ENCODE measurements at places on chromosomes 7 and 10.

GRCh38 chr7:95725205-95725604 lies 47.1 kb upstream of the DYNC1I1 start:
- ATAC-seq, result no peak

DNA sequence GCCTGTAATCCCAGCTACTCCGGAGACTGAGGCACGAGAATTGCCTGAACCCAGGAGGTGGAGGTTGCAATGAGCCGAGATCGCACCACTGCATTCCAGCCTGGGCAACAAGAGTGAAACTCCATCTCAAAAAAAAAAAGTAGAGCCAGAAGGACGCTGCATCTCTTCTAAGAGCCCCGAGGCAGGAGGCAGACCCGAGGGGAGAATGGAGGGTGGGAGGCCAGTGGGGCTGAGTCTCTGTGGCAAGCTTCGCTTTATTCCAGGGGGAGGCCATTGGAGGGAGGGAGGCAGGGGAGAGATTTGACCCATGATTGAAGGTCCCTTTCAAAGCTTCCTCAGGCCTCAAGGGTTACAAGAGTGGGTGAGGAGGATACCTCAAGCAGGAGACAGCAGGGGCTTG lies 18.7 kb downstream of the TTYH3 start:
- no peak for ATAC-seq

GRCh38 chr10:76432016-76433012 lies 1000.9 kb downstream of the LRMDA start:
- ATAC-seq, result peak; percentile 72

DNA sequence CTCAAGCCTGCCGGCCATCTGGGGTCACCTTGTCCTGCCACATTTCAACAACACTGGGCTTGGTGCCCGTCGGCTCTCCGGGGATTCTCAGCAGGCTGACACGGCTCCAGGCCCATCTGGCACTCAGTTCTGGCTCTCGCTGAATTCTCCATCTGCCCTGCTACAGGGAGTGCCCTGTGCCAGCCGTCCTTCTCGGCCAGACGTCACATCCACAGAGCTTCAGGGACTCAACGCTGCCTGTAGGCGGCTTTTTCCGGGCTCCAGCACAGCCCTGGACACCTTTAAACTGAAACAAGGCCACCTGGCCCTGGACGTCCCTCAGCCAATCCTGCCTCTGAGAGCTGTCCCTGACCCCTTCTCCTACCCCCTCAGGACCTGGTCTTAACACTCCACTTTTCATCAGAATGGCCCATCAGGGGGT lies 43.0 kb downstream of the TMEM130 start:
- peak; percentile 78 for ATAC-seq

DNA sequence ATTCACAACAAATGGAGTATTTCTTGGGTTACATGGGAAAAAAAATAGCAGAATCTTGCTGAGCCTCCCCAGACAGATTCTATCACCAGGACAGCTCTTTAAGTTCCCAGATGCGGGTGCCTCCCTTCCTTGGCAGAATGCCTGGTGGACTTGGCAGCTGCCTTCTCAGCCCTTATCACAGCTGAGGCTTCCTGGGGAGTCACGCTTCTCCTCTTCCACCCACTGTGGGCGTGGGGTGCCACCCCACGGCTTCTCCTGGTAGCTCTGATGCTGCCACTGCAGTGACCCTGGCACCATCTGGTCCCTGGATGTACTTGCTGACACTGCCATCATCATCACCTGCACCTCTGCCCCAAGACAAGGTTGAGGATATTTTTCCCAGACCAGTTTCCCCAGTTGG lies 16.2 kb upstream of the NME8 start:
- ATAC-seq, result no peak

DNA sequence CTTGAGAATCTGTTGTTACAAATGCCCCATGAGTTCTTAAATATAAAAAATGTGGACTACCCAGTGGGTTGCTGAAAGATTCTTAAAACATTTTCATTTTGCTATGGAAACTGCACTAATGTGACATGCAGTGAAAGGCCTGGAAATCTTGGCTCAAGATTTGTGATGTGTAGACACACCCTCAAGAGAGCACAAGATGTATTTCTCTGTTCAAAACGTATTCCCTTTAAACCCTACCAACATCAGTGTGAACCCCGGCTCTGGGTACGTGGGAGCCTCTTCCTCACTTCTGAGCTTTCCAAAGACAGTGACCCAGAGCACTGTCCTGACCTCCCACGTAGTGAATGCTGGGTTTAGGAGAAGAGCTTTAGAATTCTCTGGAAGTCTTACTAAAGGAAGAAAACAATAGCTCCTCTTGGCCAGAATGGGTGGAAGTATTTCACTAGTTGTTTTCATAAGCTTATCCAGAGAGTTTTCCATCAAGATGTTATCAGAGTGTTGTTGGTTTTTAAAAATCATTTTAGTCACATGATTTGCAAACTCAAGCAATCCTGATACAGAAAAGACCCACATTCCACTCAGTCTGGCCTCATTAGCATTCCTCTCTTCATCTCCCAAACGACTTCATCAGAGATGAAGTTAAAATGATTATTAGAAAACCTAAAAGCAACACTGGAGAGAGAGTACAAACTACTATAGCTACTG lies 81.5 kb upstream of the AFAP1L2 start:
- ATAC-seq, result peak; percentile 38

DNA sequence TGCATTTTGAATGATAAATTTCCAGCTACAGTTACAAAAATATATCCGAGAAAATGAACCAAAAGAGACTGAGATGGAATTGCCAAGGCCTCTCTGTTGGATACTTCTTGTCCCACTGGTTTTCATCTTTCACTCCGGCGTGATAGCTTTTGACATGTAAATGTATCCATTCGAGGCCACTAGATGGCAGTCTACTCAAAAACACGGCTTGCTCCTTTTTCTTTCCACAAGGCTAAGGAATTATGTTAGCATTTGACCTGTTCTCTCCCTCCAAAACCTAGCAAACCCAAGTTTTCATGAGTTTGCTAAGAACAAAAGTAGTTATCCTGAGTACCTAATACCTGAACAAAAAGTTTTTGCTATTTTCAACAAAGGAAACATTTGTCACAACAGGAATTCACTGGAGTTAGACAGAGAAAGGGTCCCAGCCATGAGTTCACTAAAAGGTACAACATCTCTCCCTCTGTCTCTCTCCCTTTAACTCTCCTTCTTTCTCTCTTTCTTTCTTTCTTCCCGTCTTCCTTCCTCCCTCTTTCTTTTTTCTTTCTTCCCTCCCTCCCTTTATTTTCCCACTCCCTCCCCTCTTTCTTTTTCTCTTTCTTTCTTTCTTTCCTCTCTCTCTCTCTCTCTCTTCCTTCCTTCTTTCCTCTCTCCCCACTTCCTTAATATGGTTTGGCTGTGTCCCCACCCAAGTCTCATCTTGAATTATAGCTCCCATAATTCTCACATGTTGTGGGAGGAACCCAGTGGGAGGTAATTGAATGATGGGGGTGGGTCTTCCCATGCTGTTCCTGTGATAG lies 207.9 kb upstream of the MYO3A start:
- peak; percentile 90 for ATAC-seq

DNA sequence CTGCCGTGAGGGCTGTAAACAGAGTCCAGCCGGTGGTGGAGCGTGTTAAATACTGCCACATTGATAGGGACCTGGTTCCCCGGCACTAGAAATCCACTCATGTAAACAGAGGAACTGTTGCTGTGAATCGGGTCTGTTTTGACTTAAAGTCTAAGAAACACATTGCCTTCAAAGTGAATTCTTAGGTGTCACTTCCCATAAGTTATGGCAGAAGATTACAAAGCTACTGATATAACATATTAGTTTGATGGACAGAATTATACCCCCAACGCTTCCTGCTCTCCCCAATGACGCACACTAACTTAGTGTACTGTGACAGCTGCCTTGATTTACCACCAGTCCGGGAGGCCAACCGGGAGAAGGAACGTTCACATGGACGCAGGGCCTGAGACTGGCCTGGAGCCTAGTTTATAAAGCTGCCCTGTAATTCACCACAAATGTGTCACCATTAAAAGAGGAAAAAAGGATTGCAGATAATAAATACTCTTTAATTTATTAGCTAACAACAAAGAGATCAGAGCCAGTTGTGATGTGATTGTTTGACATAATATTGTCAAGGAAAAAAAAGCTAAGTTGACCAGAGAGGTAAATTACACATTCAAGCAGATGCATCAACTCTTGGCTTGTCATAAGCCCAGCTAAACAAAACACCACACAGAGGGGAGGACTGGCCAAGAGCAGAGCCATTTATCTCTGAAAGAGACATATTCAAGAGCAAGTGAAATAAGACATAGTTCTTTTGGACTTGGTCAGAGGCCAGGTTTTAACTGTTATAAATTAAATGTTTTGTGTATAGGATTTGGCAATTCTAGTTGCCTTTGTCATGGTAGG lies 820.6 kb downstream of the LRMDA start:
- ATAC-seq, result peak; percentile 85

DNA sequence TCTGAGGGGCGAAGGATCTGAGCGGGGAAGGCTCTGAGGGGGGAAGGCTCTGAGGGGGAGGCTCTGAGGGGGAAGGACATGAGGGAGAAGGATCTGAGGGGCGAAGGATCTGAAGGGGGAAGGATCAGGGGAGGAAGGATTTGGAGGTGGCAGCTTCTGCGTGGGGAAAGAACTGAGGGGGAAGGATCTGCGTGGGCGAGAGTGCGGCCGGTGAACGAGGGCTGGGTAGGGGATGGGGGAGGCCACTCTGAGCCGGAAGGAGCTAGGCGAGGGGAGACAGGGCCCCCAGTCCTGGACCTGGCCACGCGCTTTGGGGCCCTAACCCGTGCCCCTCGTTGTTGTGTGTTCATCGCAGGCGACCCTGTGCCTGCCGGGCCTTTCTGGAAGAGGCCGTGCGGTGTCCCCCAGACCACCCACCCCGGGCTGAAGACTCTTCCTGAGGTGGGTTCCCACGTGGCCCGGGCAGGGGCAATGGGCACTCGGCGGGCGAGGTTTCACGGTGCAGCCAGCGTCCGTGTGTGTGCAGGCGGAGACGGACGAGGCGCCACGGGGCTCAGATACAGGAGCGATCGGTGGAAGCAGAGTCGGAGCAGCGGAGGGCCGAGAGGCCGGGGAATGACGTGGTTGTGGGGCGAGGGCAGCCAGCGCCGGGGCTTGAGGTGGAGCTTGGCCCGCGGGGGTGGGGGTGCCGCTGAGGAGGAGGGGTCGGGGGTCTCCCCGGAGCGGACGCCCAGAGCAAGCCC lies 2.0 kb downstream of the CALY start:
- peak; percentile 79 for ATAC-seq

DNA sequence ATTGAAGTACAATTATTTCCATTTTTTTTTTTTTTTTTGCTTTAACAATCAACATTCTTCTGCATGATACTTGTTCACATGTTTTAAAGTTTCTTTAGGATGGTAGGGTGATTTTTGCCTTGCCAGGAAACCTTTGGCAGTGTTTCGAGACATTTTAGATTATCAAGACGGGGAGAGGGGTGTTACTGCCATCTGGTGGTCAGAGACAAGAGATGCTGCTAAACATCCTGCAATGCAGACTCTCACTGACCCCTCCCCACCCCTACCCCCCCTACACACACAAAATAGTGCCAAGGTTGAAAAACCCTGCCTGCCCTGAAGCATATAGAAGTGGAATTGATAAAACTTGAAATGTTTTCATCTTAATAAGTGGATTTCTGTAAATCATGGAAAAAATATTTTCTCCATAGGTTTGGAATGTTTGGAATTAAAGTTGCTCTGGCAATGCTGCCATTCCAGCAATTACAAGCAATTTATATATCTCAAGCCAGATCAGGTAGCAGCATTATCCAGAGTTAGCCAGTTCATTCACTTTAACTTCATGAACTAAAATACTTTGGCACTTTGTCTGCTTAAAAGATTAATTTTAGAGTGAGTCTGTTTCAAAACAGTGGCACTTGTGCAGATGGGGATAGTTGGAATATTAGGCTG lies 62.1 kb downstream of the SDHAF3 start:
- peak; percentile 95 for ATAC-seq

- no peak for ATAC-seq
Measured at GRCh38 chr10:114613237-114613979, 44.7 kb downstream of the ABLIM1 start.

DNA sequence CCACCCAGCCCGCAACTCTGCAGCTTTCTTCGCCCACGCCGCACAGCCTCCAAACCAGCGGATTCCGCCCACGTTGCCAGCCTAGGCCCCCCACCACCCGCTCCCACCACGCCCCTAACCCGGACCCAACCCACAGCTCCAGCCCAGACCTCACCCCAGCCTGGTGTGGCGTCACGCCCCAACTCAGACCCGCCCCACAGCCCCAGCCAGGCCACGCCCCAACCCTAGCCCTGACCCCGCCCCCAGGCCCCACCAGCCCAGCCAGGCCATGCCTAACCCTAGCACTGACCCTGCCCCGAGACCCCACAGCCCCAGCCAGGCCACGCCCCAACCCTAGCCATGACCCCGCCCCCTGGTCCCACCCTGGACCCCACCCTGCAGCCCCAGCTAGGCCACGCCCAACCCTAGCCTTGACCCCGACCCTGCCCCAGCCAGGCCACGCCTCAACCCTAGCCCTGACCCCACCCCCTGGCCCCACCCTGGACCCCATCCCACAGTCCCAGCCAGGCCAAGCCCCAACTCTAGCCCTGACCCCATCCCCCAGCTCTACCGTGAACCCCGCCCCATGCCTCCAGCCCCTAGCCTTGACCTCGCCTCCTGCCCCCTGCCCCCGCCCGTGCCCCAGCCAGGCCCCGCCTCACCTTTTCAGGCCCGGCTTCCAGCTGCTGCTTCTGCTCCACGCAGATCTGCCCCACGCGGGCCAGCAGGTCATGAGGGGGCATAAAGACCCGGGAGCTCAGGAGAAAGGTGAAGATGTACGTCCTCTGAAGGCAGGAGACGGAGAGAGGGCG lies 64.0 kb downstream of the RASGEF1A start:
- ATAC-seq, result no peak
